Bronchial smooth muscle cell (primary cell): ENCODE measurements at places on chromosomes 5 and 9. TPM values are rescaled to one million over a fixed set of nuclear protein-coding genes. Genes with fewer than 3 reads are reported as not detected.

The CYSRT1 gene
- 0.17 and 0.63 TPM in 2 replicates for total RNA-seq

The SYK gene
- total RNA-seq: under 0.01 TPM in 1 of 2 replicates, not detected in the other

The JAKMIP2 gene
- total RNA-seq: 0.94 and 1.3 TPM in 2 replicates

The HK3 gene
- total RNA-seq: 0.09 TPM in 1 of 2 replicates, not detected in the other

The FAM169A gene
- total RNA-seq: 0.16 and 0.17 TPM in 2 replicates

The SELENOP gene
- total RNA-seq: 87.6 and 223 TPM in 2 replicates

The FCN1 gene
- total RNA-seq: not detected in 2 replicates

The ROR2 gene
- total RNA-seq: 2.4 and 5.8 TPM in 2 replicates

The ZNF483 gene
- 1.9 and 2.2 TPM in 2 replicates for total RNA-seq

The C5orf58 gene
- total RNA-seq: not detected in 2 replicates

The RIGI gene
- total RNA-seq: 6.1 and 9.1 TPM in 2 replicates

The PCDHA2 gene
- under 0.01 TPM in 1 of 2 replicates, not detected in the other for total RNA-seq

The SMIM27 gene
- 6.5 and 7.7 TPM in 2 replicates for total RNA-seq

The PCDHGA1 gene
- 1.3 and 1.9 TPM in 2 replicates for total RNA-seq
